ENCODE measurements at places on chromosomes 12 and 14.

- no peak for DNase-seq
Observed at GRCh38 chr14:22174412-22175277, 414.4 kb downstream of the DAD1 start.

DNA sequence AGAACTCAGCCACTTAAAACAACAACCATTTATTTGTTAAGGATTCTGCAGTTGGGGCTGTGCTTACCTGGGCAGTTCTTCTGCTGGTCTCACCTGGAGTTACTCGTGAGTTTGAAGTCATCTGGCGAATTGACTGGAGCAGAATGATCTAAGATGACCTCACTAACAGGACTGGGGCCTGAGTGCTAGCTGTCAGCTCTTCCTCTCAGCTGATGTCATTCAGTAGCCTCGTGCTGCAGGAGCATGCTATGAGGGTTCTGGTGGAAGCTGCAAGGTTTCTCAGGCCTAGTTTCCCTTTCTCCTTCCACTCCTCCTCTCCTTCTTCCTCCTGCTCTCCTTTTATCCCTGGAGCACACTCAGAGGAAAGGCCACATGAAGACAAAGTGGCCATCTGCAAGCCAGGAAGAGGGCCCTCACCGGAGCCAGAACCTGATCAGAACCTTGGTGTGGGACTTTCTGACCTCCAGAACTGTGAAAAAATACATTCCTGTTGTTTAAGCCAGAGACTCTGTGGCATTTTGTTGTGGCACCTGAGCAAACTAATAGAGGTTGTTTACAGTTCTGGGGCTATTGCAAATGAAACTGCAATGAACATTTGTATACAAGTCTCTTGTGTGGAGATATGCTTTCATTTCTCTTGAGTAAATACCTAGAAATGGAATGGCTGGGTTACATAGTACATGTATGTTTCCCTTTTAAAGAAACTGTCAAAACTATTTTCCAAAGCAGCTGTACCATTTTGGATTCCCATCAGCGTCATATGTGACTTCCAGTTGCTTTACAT is 21.9 kb upstream of the MAP3K9 start:
- no peak for DNase-seq

GRCh38 chr12:113149361-113150150 is at the start of gene CFAP73:
Gene CFAP73 (plus strand): TSS chr12:113149724. CDS start chr12:113149858, 134 bp downstream.
- peak; percentile 90 for DNase-seq

GRCh38 chr12:63937378-63938316 is 93.1 kb downstream of the SRGAP1 start:
- DNase-seq: no peak
